ENCODE measurements at places on chromosomes 6 and 20.

- no peak for DNase-seq
Measured at GRCh38 chr20:56540415-56540814, 7.4 kb downstream of the FAM209B start.

- DNase-seq = no peak
Measured at GRCh38 chr6:125509477-125509876, 207.7 kb upstream of the HDDC2 start.

- no peak for DNase-seq
Measured at GRCh38 chr6:125004198-125004597, 42.0 kb downstream of the RNF217 start.

- DNase-seq = no peak
Measured at GRCh38 chr6:128713461-128713860, 169.5 kb upstream of the LAMA2 start.

DNA sequence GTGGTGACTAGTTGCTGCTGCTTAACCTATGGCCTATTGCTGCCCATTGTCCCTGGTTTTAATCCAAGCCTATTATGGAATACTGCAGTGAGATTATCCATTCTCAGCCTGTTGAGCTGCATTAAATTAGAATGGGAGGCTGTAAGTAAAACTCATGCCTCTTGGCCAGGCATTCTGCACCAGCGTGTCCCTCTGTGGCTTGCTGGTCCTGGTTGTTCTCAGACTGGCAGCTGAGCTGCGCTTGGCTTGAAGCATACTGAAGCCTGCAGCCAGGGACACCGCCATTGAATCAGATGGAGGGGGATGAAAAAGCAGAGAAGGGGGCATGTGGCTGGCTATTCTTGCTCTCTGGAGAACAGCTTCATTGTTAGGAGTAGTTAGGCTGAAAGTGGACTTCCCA is 15.6 kb downstream of the LRRN4 start:
- DNase-seq = no peak

- no peak for DNase-seq
Measured at GRCh38 chr20:4281258-4282055, 266.1 kb upstream of the RNF24 start.

- DNase-seq = no peak
Measured at GRCh38 chr20:59835448-59836395, 97.7 kb downstream of the SYCP2 start.

GRCh38 chr20:2101057-2101864 is at the start of gene STK35:
TSS of gene STK35 (plus strand) at chr20:2101827. CDS start at chr20:2101882, 55 bp downstream.
- DNase-seq = no peak

DNA sequence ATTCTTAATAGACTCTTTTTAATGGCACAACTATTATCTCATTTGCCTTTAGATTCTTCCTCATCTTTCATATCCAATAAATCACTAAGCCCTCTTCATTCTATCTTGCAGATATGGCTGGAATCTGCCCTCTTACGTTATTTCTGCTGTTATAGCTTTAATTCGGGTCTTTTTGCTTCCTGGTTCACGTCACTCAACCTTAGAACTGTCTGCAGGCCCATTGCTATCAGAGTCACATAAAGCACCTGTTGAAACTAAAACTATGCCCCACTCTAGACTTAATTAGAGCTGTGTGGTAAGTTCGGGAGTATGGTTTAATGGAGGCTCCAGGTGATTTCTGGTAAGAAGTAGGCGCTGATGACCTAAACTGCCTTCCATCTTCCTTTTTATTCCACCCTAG is 988 bp downstream of the QRSL1 start:
- DNase-seq = no peak

GRCh38 chr20:16842486-16843120 is 94.4 kb downstream of the OTOR start:
- DNase-seq = no peak

DNA sequence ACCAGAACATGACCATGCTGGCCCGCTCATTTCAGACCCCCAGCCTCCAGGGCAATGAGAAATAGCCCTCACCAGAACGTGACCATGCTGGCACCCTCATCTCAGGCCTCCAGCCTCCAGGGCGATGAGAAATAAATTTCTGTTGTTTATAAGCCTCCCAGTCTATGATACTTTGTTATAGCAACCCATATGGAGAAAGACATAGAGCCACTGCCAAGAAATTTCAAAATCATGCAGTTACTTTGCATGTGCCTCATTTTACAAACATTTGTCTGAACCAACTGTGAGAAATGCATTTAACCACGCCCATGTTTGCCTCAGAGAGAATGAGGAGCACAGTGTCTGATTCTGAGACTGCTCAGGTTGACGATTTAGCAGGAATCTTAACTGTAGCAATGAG is 15.5 kb downstream of the CYP39A1 start:
- DNase-seq = no peak

- no peak for DNase-seq
Measured at GRCh38 chr20:12597551-12597950, 411.2 kb upstream of the SPTLC3 start.

DNA sequence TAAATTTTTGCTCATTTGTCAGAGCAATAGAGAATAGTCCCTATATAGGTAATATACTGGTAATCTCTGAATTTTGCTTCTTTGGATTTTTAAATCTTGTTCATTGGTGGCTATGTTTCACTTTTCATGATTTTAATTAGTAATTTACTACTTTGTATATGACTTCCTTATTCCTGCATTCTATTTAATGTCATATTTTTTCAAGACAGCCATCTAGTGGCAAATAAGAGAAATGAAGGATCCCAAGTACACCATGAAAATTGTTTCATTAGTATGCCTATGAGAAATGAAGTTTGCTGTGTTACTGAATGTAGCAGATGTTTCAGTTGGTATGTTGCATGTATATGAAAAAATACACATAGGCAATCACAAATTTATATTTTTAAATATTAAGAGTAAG is 82.4 kb downstream of the ZNF292 start:
- no peak for DNase-seq

DNA sequence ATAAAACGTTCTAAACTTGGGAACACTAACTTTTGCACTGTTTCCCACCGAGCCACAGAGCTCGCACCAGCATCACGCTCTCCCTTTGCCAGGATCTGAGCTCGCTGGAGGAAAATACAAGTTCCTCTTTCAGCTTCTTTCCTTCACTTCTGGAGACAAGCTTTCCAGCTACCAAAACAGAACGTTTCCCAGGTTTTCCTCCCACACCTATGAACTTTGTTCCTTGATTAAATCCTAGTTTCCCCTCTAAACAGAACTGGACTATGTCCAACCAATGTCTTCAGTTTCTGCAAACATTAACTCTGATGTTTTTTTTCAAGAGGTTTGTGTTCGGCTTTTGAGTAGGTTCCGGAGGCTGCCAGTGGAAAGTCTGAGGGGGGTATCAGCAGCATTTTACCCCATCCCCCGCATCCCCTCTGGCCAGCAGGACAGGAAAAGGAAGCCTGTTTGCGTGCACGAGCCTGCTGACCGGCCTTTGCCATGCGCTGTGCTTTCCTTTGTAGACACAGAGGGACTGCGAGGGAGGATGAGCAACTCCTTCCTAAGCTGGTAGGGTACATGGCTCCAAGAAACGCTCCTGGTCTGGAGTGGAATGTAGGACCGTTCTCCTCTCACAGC is 135.5 kb downstream of the LY86 start:
- peak; percentile 72 for DNase-seq

GRCh38 chr20:45044084-45044573 is 56.8 kb downstream of the KCNS1 start:
- DNase-seq = no peak

- no peak for DNase-seq
Measured at GRCh38 chr6:83292900-83293843, 100.0 kb downstream of the RWDD2A start.

GRCh38 chr6:112883095-112883494 is 536.0 kb downstream of the RFPL4B start:
- no peak for DNase-seq

GRCh38 chr20:39623584-39624234 is 661.6 kb downstream of the DHX35 start:
- no peak for DNase-seq

DNA sequence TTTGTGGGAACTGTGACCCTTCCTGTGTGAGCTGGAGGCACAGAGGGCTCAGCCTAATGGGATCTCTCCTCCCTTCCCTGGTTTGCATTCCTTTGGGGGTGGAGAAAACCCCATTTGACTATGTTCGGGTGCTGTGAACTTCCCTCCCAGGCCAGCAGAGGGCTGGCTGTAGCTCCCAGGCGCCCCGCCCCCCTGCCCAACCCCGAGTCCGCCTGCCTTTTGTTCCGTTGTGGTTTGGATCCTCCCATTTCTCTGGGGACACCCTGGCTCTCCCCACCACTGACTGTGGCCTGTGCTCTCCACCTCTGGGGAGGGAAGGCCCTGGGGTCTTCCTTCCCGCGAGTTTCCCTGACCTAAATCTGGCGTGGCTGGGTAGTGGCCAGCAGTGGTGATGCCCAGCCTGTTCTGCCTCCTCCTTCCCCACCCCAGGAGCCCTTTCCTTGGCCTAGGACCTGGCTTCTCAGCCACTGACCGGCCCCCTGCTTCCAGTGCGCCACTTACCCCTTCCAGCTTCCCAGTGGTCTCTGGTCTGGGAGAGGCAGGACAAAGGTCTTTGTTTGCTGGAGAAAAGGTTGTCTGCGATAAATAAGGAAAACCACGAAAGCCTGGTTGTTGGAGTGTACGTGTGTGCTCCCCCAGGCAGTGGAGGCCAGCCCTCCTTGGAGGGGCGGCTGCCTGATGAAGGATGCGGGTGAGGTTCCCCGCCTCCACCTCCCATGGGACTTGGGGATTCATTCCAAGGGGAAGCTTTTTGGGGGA is 4.9 kb downstream of the VEGFA start:
- no peak for DNase-seq

GRCh38 chr20:59352990-59353389 is 52.6 kb downstream of the EDN3 start:
- DNase-seq = no peak

DNA sequence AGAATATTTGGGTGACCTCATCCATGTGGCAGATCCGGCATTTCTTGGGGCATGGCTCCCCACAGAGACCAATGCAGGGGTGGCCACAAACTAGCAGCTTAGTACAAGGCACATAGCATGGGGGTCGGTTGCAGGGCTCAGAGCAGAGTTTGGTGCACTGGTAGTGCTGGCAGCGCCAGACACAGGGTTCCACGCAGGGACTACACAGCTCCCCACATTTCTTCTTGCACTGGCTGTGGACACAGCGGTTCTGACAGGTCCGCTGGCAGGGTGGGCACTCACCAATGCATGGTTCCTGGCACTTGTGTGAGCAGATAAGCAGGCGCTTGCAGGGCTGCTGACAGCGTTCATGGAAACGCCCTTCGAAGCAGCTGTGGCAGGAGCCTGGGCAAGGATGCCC is 29.1 kb downstream of the DDX27 start:
- no peak for DNase-seq

- DNase-seq = no peak
Measured at GRCh38 chr20:63567136-63567385, 7.0 kb downstream of the HELZ2 start.

DNA sequence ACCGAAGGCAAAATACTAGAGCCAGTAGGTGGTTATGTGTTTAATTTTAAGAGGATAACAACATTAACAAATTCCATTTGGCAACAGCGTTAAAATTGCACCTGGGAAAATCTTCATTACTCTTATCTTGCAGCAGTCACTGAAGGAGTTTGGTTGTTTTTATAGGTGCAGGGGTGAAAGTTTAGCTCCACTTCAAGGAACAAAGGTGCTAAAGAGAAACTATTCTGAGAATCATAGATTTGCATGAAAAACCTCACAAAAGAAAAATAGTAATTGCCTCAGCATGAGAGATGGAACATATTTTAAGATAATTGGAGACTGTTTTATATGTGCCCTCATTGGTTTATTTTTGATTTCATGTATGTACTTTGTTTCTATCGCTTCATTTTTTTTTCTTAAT is 444.4 kb downstream of the UTRN start:
- DNase-seq = no peak

GRCh38 chr6:144330017-144330987 is 45.2 kb downstream of the UTRN start:
- DNase-seq = no peak

DNA sequence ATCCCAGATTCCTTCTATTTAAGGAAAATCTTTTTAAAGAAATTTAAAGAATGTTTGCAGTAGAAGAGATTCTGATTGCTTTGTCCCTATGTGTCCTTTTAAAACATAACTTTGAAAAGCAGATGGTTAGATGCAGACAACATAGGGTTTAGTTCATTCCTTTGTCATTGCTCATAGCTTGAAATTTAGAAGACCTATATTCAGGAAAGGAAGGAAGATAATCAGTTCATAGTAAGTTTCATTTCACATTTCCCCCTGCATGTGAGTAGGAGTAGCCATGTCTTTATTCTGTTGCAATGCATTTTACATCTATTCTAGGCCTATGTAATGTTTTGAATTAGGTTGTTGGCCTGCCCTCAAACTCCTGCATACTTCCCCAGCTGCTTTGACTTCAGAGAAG is 197.9 kb upstream of the GRIK2 start:
- no peak for DNase-seq

GRCh38 chr20:49283703-49284625 is 6.1 kb upstream of the ZNFX1 start:
- no peak for DNase-seq

DNA sequence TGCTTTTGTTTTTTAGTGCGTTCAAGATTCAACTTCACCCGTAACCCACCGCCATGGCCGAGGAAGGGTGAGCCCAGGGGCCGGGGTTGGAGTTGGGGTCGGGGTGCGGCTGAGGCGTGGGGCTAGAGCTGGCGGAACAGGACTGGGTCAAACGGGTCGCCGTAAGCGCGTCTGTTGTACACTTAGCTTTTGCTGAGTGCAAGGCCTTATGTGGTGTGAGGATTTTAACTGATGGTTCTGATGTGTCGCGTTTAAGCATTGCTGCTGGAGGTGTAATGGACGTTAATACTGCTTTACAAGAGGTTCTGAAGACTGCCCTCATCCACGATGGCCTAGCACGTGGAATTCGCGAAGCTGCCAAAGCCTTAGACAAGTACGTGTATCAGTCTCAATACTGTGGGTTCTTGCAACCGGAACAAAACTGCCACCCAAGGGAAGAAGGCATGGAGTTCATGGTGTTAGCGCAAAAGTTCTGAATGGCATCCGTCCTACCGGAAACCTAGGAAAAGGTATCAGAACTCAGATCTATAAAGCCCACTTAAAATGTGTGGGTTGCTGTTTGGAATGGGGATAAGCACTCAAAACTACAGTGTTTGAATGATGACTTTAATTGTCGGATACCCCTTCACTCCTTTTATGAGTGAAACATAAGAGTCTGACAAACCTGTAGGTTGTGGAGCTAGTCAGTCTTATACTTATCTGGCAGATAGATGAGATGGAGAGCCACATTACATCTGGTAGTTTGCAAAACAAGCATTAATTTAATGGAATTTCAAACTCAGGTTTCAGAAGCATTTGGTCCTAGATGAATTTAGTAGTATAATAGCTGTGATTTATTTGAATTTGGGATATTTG is 574 bp downstream of the RPS12 start:
- DNase-seq = no peak

DNA sequence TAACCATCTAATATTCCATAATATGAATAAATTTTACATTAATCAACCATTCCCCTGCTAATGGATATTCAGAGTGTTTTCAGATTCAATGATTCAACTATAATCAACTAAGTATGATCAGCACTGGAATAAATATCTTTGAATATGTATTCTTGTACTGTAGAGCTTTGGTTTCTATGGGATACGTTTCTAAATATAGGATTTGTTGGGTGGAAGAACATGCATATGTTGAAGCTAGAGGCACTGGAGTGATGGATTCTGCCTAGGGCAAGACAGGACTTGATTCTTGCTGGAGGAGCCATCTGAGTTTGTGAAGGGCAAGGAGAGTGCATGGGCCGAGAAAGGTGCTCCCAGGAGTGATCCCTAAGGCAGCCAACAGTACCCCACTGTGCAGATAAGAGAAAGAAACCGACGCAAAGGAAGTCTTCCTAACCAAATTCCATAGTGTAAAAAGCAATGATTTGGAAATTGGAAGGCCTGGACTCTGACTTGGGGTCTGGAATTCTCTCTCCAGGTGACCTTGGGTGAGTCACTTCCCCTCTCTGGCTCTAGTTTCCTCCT is 418.7 kb downstream of the PREX1 start:
- DNase-seq = no peak

All from glomerular endothelial cell (primary cell).